ENCODE measurements at places on chromosomes 12 and 14.

GRCh38 chr14:84707830-84708229 is 822.1 kb upstream of the FLRT2 start:
- DNase-seq, result no peak

GRCh38 chr14:64952598-64953309 is 10.2 kb upstream of the GPX2 start:
- no peak for DNase-seq

DNA sequence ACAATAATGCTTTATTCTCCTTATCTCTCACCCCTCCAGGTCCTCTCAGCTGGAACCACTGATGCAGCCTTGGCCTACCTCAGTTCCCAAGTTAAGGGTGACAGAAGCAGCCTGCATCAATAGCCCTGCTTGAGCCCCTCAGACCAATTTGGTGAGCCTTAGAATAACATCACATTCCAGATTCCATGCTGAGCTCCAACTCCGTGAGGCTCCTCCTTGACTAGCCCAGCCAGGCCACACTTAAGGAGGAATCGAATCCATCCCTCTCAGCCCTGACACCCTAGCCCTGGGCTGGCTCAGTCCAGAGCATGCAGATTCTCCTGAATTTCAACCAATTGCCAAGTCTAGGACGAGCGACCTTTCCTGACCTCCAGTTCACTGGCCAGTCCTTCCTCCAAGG is 91.1 kb downstream of the ARMH4 start:
- DNase-seq, result no peak

DNA sequence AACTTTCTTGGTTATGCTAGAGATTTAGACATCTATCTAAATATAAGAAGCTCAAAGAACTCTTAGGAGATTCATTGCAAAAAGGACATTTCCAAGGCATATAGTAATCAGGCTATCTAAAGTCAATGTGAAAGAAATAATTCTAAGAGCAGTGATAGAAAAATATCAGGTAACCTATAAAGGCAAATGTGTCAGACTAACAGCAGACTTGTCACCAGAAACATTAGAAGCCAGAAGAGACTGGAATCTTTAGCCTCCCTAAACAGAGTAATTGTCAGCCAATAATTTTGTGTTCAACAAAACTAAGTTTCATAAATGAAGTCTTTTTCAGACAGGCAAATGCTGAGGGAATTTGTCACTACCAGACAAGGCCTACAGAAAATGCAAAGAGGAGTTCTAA is 122.0 kb upstream of the SCAF11 start:
- DNase-seq, result no peak

GRCh38 chr14:68305738-68306137 is 486.2 kb downstream of the RAD51B start:
- no peak for DNase-seq

- no peak for DNase-seq
Measured at GRCh38 chr12:101018540-101018939, 191.5 kb downstream of the SLC5A8 start.

DNA sequence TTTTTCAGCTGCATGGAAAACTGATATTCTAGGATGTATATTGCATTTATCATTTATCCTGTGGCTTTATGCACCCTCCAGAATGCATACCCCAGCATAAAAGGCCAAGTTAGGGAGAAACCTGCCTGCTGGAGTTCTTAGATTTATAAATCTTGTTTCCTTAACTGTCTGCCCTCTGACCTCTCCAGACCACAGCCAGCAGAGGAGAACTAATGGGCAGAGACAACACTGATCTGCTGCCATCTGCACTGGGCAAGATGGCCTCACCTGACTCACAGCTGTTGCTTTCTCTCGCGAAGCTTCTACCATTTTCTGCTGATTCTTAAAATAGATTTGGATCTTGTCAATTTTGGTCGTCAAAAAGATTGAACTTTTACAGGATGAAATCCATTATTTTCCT is 65.8 kb downstream of the PPP2R5C start:
- no peak for DNase-seq

DNA sequence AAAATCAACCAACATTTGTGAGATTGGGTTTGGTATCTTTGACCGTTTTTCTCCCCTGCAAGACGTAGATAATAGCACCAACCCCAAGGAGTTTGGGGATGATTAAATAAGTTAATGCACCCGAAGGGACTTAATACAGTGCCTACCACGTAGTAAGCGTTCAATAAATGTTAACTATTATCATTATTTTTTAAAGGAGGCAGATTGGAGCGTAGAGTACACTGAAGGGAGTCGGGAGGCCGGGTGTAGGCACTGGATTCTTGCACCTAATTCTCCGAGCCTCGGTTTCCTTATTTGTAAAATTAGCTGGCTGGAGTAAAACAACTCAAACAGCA is 367 bp upstream of the FRS2 start:
- DNase-seq, result no peak

- DNase-seq, result no peak
Measured at GRCh38 chr12:97397008-97397407, 65.6 kb upstream of the RMST start.

DNA sequence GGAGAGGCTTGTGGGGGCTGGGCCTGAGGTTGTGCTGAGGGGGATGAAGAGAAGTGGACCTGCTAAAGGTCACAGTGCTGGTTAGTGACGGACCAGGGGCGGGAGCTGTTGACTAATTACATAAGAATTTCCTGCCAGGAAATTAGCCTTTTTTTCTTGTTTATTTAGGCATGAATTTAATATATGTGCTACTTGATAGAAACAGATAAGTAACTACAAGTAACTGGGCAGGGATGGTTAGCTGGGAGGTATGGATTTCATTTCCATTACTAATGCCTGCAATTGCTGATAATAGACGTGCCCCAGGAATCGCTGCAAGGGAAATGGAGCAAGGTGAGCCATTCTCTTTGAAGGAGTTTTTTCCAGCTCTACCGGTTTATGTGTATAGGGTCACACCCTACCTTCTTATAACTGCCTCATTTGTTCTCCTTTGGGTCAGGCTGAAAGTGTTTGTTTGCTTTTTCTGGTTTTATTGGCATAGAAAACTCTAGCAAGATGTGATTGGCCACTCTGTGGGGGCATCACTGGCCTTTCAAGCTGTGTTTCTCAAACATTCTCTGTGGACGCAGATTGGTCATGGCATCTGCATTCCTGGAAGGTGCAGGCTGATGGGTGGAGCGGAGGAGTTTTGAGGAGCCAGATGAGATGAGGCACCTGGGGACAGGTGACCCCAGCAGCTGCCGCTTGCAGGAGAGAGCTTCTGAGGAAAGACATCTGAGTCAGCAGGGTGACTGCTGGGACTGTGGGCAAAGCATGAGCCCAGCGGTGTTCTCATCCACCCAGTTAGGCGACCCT is 19.0 kb upstream of the GPRC5A start:
- no peak for DNase-seq

- DNase-seq, result no peak
Measured at GRCh38 chr12:96047229-96048211, 12.1 kb upstream of the LTA4H start.

DNA sequence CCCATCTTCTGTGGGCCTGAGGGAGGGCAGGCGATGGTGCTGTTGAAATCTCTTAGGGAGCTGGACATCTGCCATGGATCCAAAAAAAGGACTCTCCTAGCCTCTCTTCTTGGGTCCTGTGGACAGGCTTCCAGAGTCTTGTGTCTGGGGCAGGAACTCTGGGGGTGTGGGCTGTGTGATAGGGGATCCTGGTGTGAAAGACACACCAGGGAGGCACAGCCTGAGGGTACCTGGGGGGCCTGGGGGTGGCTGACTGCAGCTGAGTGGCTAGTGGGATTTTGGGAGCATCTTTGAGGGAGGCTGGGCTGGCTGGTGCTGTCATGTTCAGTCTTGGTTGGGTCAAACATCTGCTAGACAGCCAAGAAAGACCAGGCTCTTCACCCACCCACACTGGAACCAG is 1.8 kb upstream of the KRT83 start:
- no peak for DNase-seq

GRCh38 chr12:27179400-27180214 is 64.5 kb upstream of the STK38L start:
- DNase-seq, result no peak

DNA sequence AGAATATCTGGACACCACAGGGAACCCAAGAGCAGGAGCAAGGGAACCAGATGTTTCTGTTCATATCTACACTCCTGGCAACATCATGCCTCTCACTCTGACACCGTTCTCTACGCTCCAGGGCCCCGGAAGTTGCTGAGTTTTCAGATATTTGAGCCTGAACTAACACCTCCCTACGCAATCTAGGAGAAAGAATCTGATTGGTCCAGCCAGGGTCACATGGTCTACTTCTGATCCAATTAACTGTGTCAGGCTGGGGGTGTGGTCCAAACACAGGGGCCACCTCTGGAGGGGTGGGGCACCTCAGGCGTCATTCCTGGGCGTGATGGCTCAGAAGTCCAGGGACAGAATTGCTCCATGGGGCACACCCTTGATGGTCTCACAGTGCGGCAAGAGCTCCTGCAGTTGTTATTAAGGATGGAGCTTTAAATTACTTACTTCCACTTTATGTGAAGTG is 165.5 kb downstream of the PTPN11 start:
- DNase-seq, result no peak

DNA sequence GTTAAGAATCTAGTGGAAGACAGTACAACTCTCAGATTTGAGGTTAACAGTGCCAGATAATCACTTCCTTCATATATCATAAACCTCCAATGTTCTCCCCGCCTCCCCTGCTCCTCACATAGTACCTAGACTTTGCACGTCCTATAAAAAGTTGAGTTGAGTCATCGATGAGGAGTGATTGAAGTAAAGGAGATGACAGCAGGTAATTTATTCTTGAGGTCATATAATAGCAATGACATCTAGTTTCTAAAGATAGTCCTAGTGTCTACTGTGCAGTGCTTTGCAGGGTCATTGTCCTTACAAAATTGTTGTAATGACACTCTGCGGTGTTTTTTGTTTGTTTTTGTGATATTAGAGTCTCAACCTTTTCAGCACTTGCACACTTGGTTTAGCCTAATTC is 510.5 kb upstream of the LRFN5 start:
- DNase-seq, result no peak

DNA sequence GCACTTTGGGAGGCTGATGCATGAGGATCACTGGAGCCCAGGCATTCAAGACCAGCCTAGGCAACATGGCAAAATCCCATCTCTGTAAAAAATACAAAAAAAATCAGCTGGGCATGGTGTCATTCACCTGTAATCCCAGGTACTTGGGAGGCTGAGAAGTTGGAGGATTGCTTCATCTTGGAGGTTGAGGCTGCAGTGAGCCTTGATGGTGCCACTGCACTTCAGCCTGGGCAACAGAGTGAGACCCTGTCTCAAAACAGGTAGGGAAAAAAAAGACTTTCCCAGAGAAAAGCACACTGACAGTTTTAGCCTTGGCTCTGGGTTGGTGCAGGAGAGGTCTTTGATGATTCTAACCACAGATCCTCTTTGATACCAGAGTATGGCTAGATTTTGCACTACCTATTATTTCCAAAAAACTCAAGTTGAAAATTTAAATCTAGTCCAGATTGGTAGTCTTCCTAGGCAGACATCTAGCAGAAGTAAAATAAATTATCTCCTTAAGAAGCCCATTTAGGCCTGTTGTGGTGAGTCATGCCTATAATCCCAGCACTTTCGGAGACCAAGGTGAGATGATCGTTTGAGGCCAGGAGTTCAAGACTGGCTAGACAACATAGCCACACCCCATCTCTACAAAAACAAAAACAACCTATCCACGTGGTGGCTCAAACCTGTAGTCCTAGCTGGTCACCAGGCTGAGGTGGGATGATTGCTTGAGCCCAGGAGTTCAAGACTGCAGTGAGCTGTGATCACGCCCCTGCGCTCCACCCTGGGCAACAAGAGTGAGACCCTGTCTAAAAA is 18.6 kb downstream of the LARP4 start:
- no peak for DNase-seq

DNA sequence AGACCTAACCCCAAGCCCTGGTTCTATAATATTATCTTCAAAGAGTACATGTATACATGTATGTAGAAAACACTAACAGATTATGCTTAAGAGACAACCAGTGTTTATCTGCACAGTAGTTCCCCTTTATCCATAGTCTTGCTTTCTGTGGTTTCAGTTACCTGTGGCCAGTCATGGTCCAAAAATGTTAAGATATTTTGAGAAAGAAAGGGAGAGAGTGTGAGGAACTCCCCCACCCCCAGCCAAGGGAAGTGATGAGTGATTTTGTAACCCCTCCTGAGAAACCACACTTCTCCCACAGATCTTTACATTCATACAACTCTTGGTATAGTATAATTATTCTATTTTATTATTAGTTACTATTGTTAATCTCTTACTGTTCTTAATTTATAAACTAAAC is 77.3 kb upstream of the CNTN1 start:
- no peak for DNase-seq

DNA sequence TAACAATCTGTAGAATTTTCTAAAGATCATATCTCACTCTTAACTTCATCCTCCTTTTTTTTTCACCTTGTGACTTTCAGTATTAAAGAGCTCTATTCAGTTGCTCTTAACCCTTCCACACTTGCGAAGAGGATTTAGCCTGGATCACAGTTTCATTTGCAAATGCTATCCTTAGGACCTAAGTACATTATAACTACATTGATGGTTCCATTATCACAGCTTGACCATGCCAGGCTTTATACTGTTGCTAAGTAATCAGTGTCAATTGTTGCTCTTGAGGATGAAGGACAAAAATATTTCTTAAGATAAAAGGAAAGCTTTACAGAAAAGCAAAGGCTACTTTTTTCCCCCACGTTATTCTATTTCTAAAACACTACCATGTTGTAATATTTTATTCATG is 122.2 kb downstream of the PDZRN4 start:
- DNase-seq, result no peak

- no peak for DNase-seq
Measured at GRCh38 chr12:57849035-57849434, 2.5 kb upstream of the CTDSP2 start.

DNA sequence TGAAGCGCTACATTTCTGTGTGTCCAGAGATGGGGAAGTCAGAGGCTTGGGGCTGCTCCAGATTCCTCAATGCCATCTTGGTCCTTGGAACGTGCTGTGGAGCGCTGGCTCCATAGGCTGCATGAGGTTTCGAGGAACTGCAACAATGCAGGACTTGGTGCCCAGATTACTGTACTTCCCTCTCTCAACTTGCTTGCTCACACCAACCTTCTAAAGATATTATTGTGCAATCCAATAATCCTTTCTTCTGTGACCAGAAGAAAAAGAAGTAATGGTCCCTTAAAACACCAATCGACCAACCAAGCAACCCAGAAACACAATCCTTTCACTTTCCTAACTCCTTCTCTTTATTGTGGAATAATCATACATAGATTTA is 3.7 kb downstream of the PRICKLE1 start:
- no peak for DNase-seq

GRCh38 chr12:69994724-69995173 is 169.7 kb downstream of the MYRFL start:
- no peak for DNase-seq

GRCh38 chr12:1933342-1934051 is 15.0 kb upstream of the CACNA2D4 start:
- DNase-seq, result no peak

DNA sequence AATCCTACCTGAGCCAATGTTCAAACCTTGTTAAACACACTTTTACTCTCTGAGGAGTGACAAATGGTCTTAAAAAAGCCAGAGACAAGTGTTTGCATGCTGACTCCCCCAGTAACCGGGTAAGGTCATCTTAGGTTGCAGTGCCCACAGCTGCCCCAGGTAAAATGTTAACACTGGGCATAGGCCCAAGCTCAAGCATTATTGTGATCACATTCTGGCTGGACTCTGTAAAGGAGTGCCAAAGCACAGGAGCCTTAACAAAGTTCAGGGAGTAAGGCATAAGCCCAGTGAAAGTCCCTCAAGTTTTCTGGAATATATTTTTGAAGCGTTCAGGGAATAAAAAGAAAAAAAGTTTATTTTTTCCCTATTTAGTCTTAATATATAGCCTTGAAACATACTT is 8.6 kb downstream of the EDDM3A start:
- DNase-seq, result no peak
